ENCODE measurements at places on chromosomes 7 and 10.

GRCh38 chr7:150801946-150802771 is 1.6 kb downstream of the TMEM176A start:
- no peak overlapping the region for H3K27ac ChIP-seq
- H3K27me3 ChIP-seq: no peaks in the 10 kb centered on the region
- no peak overlapping the region for H3K4me3 ChIP-seq
- DNase-seq: no peak
- H3K4me1 ChIP-seq: no peaks in the 10 kb centered on the region
- H3K36me3 ChIP-seq: peaks cover 4% of the 10 kb centered on the region

DNA sequence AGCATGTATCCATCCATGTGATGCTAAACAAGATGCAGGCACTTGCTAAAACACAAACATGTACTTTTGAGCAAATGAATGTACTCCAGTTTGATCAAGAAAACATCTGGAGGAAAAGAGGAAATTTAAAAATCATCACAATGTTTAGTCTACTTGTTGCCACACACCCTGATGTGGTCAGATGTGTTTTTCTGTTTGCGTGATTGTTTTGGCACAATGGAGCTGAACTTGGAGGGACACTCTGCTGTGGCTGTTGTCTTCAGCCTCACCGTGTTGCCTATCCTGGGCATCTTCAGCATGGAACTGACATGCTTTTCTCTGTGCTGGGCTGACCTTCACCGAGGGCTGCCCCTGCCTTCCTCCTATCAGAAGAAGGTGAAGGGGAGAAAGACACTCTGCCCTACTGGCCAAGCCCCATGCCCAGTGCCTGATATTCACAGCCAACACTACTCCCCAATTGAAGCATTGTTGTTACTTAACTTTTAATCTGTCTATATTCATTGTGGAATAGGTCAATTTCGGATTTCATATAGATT is 268.3 kb upstream of the IGFBP3 start:
- no peaks in the 10 kb centered on the region for H3K36me3 ChIP-seq
- H3K27me3 ChIP-seq: no peaks in the 10 kb centered on the region
- H3K4me1 ChIP-seq: peaks cover 5% of the 10 kb centered on the region
- no peak overlapping the region for H3K4me3 ChIP-seq
- DNase-seq: no peak

GRCh38 chr10:114691442-114691941 is 33.4 kb upstream of the ABLIM1 start:
- H3K27ac ChIP-seq: no peak overlapping the region
- DNase-seq: no peak
- no peaks in the 10 kb centered on the region for H3K4me1 ChIP-seq
- H3K4me3 ChIP-seq: no peak overlapping the region

DNA sequence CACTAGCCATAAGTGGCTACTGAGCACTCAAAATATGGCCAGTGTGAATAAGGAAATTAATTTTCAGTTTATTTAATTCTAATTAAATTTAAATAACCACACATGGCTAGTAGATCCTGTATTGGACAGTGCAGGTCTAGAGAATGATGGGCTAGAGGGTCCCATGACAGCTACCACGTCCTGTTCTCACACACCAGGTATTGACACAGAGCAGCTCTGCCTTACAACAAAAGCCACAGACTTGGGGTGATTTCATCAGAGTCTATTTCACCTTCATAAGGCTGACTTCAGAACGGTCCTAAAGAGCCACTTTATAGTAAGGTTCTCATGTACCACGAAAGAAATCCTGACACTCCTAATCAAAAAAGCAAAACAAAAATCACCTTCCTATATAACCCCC is 111.3 kb downstream of the UBE2H start:
- H3K4me3 ChIP-seq: no peak overlapping the region
- no peak for DNase-seq
- H3K36me3 ChIP-seq: peaks cover 5% of the 10 kb centered on the region
- H3K27ac ChIP-seq: no peak overlapping the region
- peaks cover 39% of the 10 kb centered on the region for H3K4me1 ChIP-seq

DNA sequence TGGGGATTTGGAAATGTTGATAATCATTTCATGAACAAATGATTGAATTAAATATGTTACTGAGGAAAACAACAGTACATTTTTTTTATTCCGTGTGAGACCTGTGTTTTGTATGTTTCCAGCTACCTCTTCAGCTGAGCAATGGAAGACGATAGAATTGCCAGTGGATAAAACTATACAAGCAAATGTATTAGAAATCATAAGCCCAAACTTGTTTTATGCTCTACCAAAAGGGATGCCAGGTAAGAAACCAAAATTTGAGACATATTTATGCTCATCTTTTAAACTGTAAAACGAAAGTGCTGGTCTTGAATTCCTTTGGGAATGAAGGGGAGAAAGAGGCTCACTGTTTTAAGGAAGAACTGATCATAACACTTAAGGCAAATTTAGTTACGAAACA is 17.8 kb upstream of the VWA2 start:
- no peaks in the 10 kb centered on the region for H3K36me3 ChIP-seq
- no peak overlapping the region for H3K4me3 ChIP-seq
- no peak overlapping the region for H3K27ac ChIP-seq
- H3K4me1 ChIP-seq: no peaks in the 10 kb centered on the region
- no peak for DNase-seq

- no peak overlapping the region for H3K4me3 ChIP-seq
- H3K27ac ChIP-seq: no peak overlapping the region
- no peak for DNase-seq
- H3K4me1 ChIP-seq: no peaks in the 10 kb centered on the region
- no peaks in the 10 kb centered on the region for H3K27me3 ChIP-seq
Observed at GRCh38 chr7:129741743-129742213, 130.3 kb downstream of the NRF1 start.

GRCh38 chr10:108753326-108753725 is 1170.0 kb downstream of the XPNPEP1 start:
- H3K4me3 ChIP-seq: no peak overlapping the region
- H3K27me3 ChIP-seq: no peaks in the 10 kb centered on the region
- H3K27ac ChIP-seq: no peak overlapping the region

- H3K27me3 ChIP-seq: no peaks in the 10 kb centered on the region
- H3K36me3 ChIP-seq: peaks cover 8% of the 10 kb centered on the region
Observed at GRCh38 chr7:27897001-27897400, 157.0 kb downstream of the TAX1BP1 start.

GRCh38 chr7:42991913-42992591 is 59.9 kb downstream of the MRPL32 start:
- H3K27ac ChIP-seq: no peak overlapping the region
- no peaks in the 10 kb centered on the region for H3K36me3 ChIP-seq
- DNase-seq: no peak
- H3K4me1 ChIP-seq: no peaks in the 10 kb centered on the region

DNA sequence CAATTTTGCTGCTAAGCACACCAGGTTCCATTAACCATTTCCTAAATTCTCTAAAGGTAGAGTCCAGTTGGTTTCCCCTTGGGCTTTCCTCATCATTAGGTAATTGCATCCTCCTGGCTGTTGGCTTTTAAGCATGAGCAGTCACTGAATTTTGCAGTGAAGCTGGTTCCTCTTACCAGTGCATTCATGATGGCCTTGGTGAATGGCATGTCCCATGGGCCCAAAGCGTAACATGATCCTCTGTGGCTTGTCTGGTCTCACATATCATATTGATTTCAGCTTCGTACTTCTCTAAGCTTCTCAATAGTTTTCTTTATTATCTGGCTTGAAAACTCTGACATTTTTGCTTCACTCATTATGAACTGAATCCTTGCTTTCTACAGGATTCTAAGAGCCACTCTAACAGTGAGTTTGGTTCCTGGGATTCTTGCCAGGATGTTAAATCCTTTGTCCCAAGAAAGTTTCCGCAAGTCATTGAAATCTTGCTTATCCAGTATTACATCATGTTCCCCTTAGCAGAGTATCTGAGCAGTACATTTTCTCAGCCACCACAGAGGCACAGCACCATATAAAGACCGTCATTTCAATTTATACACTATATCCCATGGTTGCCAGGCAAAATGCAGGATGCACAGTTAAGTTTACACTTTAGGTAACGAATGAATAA is 134.2 kb downstream of the PTN start:
- no peaks in the 10 kb centered on the region for H3K27me3 ChIP-seq
- no peak for DNase-seq
- H3K27ac ChIP-seq: no peak overlapping the region
- no peaks in the 10 kb centered on the region for H3K4me1 ChIP-seq
- no peak overlapping the region for H3K4me3 ChIP-seq

- H3K36me3 ChIP-seq: no peaks in the 10 kb centered on the region
- DNase-seq: peak; percentile 69
- peak overlapping the region; percentile 54 for H3K4me3 ChIP-seq
- H3K27ac ChIP-seq: peak overlapping the region; percentile 69
- H3K4me1 ChIP-seq: peaks cover 38% of the 10 kb centered on the region
Observed at GRCh38 chr10:71217266-71218045, 5.1 kb downstream of the UNC5B start.

- H3K36me3 ChIP-seq: no peaks in the 10 kb centered on the region
- no peaks in the 10 kb centered on the region for H3K4me1 ChIP-seq
- H3K27me3 ChIP-seq: no peaks in the 10 kb centered on the region
- no peak overlapping the region for H3K27ac ChIP-seq
- no peak overlapping the region for H3K4me3 ChIP-seq
- DNase-seq: no peak
Observed at GRCh38 chr7:114598946-114599345, 184.3 kb downstream of the FOXP2 start.

DNA sequence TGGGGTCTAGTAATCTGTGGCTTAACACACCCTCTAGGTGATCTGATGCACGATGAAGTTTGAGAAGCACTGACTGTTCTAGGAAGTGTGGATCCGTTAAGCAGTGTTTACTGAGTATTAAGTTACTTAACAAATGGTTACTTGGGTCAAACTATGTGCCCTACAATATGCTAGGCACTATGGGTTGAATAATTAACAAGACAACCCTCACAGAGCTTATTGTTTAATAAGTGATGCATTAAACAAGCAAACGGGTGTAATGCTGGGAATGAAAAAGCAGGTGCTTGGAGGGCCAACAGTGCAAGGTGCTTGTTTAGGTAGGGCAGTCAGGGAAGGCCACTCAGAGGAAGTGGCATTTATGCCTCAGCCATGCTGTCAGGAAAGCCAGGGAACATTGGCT is 378.0 kb upstream of the PODXL start:
- H3K27me3 ChIP-seq: peaks cover 13% of the 10 kb centered on the region
- H3K4me1 ChIP-seq: no peaks in the 10 kb centered on the region
- no peak for DNase-seq
- no peaks in the 10 kb centered on the region for H3K36me3 ChIP-seq
